Karpas-422 (cell line): ENCODE measurements at places on chromosomes 7 and 10. TPM values are rescaled to one million over a fixed set of nuclear protein-coding genes. Genes with fewer than 3 reads are reported as not detected.

GRCh38 chr10:72228318-72228751 is 12.3 kb upstream of the ASCC1 start:
- H3K36me3 ChIP-seq = peaks cover 25% of the 10 kb centered on the region; the same call in 1 of the 2 replicates
- H3K27me3 ChIP-seq = no peaks in the 10 kb centered on the region
- H3K4me3 ChIP-seq = no peak overlapping the region

- H3K4me3 ChIP-seq = no peak overlapping the region
- no peak for DNase-seq
- H3K36me3 ChIP-seq = no peaks in the 10 kb centered on the region
- no peaks in the 10 kb centered on the region for H3K27me3 ChIP-seq
These were observed 97.4 kb upstream of the PDCD4 start for GRCh38 chr10:110774069-110775019.

DNA sequence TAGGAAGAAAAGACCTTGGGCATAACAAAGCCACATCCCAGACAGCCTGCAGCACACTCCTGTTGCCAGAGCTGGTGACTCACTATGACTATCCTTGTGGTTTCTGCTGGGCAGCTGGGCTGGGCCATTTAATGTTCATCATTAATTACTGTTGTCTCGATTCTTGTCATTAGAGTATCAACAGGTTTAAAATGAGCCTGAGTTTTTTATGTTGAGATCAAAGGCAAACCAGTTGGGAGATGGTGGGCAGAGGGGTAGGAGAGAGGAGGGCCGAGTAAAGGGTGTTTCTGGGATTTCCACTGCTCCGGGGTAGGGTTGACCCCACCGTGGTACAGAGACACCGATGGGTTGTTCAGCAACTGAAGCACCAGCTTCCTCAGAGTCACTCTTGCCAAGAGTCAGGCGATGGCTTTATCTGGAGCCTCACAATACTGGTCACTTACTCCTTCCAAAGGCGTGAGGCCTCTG is 128.7 kb upstream of the LYZL1 start:
- no peaks in the 10 kb centered on the region for H3K36me3 ChIP-seq
- no peaks in the 10 kb centered on the region for H3K27me3 ChIP-seq
- no peak for DNase-seq
- H3K4me1 ChIP-seq = no peaks in the 10 kb centered on the region
- H3K27ac ChIP-seq = no peak overlapping the region
- H3K4me3 ChIP-seq = no peak overlapping the region

DNA sequence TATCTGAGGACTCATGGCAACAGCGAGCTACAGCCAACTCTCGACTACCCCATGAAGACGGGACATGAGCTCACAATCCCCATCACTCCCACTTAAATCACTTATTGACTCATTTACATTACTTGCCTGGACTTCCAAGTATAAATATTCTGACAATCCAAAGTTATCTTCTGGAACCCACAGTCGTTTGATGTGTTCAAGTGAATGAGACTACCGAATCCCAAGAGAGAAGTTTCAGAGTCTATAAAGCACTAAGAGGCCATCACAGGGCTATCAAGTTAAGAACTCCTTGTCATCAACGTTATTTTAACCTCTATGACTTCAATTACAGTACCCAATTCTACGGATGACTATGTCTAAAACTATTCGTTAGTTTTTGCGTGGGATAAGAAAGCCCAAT is 11.5 kb upstream of the ANAPC16 start:
- no peaks in the 10 kb centered on the region for H3K27me3 ChIP-seq
- no peaks in the 10 kb centered on the region for H3K4me1 ChIP-seq
- no peak overlapping the region for H3K4me3 ChIP-seq
- H3K36me3 ChIP-seq = peaks cover 7% of the 10 kb centered on the region; the same call in 1 of the 2 replicates
- H3K27ac ChIP-seq = no peak overlapping the region
- no peak for DNase-seq

DNA sequence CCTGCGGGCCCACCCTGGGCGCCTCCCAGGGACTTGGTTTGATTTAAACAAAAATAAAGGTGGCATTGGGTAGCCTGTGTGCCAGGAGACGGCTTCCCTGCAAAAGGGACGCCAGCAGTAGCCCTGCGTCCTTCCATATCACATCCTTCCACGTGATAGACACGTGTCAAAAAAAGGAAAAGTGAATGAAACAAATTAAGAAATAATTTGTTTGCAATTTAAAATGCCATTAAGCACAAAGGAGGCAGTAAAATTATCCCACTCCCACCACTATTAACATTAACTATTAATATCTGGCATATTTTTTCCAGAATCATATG is 7.6 kb downstream of the TACR2 start:
- H3K36me3 ChIP-seq = no peaks in the 10 kb centered on the region
- peak overlapping the region; percentile 29; the same call in 1 of the 2 replicates for H3K4me3 ChIP-seq
- no peak overlapping the region for H3K27ac ChIP-seq
- H3K4me1 ChIP-seq = peaks cover 25% of the 10 kb centered on the region

DNA sequence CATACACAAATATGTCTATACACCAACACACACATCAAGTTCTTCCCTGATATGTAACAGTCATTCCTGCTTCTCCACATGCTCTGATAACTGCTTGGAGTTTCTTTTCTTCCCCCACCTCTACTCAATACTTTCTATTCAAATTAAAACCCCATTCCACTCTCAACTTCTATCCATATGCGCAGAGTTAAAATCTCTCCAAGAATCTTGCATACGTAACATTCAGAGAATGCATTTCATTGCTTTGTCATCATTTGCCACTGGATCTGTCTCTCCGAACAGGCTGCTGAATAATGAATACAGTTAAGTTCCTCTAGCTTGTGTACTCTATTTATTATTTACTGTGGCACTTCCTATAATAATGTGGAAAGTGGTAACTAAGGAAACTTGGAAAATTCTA is 68.8 kb downstream of the DGKB start:
- H3K36me3 ChIP-seq = no peaks in the 10 kb centered on the region
- H3K27me3 ChIP-seq = no peaks in the 10 kb centered on the region

GRCh38 chr10:80619036-80619435 is 81.3 kb downstream of the SH2D4B start:
- H3K27ac ChIP-seq = no peak overlapping the region
- no peaks in the 10 kb centered on the region for H3K36me3 ChIP-seq
- no peaks in the 10 kb centered on the region for H3K4me1 ChIP-seq
- DNase-seq = no peak
- H3K4me3 ChIP-seq = no peak overlapping the region

GRCh38 chr10:126592901-126593300 is 77.6 kb downstream of the C10orf90 start:
- no peak for DNase-seq
- H3K36me3 ChIP-seq = no peaks in the 10 kb centered on the region
- no peaks in the 10 kb centered on the region for H3K27me3 ChIP-seq
- H3K4me3 ChIP-seq = no peak overlapping the region

PNLIPRP1 gene
- not detected in 2 replicates for total RNA-seq

MKI67 gene
- 23.7 and 33.1 TPM in 2 replicates for total RNA-seq

TFPI2 gene
- not detected in 2 replicates for total RNA-seq

NKX1-2 gene
- total RNA-seq = not detected in 2 replicates
